ENCODE measurements at places on chromosomes 1 and 21.
A peak's percentile ranks its signal among the peaks of the same experiment; 100 is the strongest.

GRCh38 chr1:162908236-162908635, 47.3 kb upstream of the CCDC190 start:
- DNase-seq: no peak

DNA sequence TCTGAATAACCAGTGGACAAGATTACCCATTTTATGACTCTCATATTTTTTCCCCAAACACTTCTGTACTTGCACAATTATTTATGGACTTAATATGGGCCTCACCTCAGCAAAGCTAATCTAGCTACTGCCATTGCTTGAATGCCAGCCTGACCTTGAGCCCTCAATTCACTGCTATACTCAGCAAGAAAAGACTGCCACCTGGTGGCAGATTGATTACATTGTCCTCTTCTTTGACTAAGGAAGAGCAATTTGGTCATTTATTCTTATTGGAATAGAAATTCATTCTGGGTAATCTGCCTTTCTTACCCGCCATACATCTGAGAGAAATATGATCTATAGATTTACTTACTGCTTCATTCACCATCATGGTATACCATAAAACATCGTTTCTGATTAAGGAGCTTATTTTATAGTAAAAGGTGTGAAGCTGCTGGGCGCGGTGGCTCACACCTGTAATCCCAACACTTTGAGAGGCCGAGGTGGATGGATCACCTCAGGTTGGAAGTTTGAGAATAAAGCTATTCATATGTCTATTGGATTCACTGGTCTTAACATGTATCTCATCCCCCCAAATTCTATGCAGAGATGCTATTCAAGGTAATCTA, 32.9 kb upstream of the DIPK1A start:
- DNase-seq: no peak

DNA sequence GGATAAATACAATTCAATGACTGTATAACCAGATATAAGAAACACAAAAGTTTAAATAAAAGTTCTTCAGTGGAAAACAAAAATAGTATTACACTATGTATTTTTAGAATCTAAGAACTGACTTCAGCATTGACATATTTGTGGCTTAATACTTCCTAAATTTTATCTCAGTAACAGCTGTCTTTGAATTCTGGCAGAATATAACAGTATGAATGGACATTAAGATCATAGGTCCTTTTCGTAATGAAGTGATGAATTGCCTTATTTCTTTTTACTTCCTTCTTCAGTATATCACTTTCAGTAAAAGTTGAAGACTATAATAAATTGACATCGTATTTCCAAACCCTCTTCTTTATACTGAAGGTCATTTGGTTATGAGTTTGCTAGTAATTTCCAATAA, 1030.0 kb downstream of the MRPL39 start:
- DNase-seq: no peak

DNA sequence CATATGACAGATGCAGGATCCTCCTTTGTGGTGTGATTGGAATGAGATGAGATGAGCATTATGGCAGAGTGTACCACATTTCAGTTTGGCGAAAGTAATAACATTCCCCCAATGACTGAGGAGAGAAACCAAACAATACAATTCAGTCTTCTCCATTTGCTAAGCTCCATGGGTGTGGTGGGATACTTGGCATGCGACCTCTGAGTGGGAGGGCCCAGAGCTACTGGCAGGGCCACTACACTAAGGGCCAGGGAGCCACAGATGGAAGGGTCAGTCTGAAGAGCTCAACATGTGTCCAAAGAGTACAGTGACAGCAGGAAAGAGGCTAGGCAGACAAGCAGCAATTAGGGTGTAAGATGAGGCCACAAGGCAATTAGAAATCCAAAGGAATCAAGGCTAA, 23.8 kb upstream of the PAXBP1 start:
- DNase-seq: no peak

DNA sequence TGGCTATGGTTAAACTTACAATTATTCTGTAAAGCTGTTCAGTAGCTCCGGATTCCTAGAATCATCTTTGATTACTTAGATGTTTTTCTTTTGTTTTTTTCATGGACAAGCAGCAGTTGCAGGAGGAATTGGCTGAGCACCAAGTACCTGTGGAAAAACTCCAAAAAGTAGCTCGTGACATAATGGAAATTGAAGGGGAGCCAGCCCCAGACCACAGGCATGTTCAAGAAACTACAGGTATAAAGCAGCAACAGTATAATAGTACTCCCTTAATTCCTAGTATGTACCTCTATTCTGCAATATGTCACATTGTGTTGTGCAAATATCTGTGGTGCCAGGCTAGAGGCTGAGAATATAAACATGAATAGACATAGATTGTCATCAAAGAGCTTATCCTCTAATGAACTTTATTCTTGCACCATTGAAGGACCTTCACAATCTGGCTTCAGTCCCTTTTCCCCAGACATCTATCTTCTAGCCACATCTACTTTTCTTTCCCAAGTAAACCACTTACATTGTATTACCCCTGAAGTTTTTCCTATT, 132.3 kb upstream of the BMP8A start:
- DNase-seq: no peak

DNA sequence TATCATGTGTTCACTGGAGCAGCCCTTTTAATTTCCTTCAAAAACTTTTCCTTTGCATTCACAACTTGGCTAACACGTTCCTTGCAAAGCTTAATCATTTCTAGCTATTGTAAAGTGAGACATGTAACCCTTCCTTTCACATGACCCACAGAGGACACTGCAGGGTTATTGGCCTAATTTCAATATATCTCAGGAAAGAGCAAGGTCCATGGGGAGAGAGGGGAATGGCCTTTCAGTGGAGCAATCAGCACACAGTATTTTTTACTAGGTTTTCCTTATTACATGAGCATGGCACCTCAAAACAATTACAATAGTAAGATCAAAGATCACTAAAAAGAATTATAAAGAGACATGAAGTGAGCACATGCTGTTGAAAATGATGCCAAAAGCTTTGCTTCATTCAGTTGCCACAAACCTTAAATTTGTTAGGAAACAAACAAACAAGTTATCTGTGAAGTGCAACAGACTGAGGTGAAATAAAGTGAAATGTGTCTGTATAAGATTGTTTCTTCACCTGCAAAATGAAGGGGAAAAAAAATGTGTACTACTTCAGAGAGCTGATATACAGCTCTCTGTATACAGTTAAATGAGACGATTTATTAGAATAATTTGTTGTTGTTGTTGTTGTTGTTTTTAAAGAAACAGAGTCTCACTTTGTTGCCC, 61.5 kb downstream of the EIF4G3 start:
- no peak for DNase-seq

- DNase-seq: no peak
These were observed 73.3 kb downstream of the PLPP3 start for GRCh38 chr1:56505792-56506743.

DNA sequence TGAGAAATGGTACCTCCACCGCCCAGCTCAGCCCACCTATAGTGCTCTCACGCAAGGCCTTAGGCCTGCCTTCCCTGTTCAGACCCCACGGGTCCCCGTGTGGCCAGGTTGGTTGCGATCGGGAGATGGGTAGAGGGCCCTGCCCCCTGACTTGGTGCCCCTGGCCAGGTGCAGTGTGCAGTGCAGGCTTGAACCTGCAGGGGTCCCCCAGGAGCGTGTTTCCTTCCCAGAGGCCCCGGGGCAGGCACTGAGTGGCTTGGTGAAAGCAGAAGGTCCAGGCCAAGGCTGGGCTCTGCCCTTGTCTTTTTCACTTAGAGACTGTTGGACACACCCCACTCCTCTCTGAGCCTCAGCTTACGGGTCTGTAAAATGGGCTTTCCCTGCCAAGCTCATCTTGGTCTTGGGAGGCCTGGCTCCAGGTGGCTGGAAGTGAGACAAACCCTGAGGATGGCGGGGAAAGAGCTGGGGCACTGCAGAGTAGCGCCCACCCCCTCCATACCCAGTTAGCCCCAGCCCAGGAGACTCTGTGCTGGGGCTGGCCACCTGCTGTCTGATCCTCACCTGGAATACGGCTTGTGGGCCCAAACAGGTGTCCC, 9.3 kb upstream of the HES5 start:
- peak; percentile 73 for DNase-seq

GRCh38 chr1:88150330-88150729, 533.7 kb upstream of the PKN2 start:
- no peak for DNase-seq

DNA sequence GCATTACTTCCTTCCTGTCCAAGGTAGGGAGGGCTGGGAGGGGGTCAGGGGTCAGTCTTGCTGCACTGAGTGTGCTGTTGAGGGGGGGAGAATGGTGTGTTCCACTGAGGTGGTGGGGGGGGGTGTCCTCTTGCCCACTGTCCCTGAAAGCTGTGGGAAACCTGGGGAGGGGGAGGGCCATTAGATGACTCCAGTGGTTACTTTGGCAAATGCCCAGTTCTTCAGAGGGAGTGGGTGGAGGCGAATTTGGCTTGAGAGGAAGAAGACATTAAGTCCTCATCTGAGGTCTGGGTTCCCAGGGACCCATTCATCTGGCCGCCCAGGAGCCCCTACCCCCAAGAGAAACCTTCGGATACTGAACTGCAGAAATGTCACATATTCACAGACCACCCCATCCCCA, 36.2 kb downstream of the MEF2D start:
- no peak for DNase-seq

DNA sequence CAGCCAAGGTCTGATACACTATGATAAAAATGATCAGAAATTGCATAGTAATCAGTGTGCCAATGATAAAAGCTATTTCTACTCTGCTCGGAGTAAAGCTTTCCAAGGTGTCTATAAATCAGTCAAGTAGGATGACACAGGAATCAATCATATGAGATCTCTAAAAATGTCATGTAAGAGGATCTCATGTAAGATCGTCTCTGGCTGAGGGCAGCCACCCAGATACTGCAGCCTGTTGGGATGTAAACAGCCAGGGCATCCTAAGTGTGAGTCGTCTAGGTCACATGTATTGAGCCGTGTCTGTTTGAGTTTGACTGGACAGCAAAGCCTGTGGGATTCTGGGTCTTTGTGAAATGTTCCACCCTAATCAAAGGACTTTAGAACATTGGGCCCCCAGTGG, 2.8 kb upstream of the TEX35 start:
- no peak for DNase-seq

- DNase-seq: no peak
These were observed 30.2 kb downstream of the ZZZ3 start for GRCh38 chr1:77652268-77652667.

DNA sequence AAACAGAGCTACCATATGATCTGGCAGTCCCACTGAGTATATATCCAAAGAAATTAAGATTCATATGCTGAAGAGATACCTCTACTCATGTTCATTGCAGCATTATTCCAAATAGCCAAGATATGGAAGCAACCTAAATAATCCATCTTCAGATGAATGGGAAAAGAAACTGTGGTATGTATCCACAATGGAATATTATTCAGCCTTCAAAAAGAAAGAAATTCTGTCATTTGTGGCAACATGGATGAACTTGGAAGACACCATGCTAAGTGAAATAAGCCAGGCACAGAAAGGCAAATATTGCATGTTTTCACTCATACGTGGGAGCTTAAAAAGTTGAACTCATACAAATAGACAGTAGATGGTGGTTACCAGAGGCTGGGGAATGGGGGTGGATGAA, 47.8 kb downstream of the UBE4B start:
- no peak for DNase-seq

DNA sequence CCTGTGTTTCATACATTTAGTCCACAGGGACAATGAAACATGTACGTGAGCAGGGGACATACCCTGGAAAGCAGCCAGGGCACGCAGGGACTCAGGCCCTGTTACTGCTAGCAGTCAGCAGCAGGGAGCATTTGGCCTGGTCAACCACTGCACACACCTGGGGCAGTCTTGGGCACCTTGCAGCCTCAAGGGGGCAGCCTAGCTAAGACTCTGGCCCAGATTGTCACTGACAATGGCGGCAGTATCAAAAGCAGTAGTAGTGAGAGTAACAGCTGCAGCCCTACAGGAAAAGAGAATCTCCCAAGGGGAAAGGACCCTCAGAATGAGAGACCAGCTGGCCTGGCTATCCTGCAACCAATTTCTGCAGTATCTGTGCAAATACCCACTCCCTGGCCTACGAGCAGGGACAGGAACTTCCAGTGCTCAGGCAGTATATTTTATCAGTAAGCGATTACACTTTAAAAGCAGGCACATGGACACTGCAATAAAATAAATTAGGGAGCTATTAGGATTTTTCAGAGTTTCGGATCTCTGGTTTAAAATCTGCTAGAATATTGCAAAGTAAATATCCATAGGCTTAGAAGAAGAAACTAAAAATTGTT, 475.6 kb downstream of the LTN1 start:
- DNase-seq: peak; percentile 81

- no peak for DNase-seq
These were observed 7.5 kb upstream of the LAPTM5 start for GRCh38 chr1:30764939-30765555.

- DNase-seq: no peak
These were observed 228.4 kb upstream of the COA6 start for GRCh38 chr1:234144901-234145300.

- no peak for DNase-seq
These were observed 204.6 kb upstream of the C21orf91 start for GRCh38 chr21:18023711-18024110.

DNA sequence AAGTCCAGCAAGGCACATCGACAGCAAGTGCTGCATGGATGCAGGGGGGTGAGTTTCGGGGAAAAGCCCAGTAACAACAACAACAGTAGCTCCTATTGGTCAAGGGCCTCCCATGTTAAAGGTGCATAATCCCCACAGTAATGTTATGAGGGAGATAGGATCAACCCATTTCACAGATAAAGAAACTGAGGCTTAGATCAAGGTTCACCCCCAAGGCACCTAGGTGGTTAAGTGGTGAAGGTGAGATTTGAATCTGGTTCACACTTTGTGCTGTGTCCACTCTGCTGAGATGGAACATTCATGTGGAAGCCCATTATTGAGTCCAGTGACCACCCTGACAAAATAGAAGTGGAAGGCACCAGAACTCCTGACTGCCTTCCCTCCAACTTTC, 24.9 kb downstream of the PHGDH start:
- no peak for DNase-seq

GRCh38 chr1:78045926-78046778, at the start of gene GIPC2:
Gene GIPC2 (plus strand): TSS chr1:78045966. CDS start chr1:78046095, 129 bp downstream.
- peak; percentile 64 for DNase-seq

DNA sequence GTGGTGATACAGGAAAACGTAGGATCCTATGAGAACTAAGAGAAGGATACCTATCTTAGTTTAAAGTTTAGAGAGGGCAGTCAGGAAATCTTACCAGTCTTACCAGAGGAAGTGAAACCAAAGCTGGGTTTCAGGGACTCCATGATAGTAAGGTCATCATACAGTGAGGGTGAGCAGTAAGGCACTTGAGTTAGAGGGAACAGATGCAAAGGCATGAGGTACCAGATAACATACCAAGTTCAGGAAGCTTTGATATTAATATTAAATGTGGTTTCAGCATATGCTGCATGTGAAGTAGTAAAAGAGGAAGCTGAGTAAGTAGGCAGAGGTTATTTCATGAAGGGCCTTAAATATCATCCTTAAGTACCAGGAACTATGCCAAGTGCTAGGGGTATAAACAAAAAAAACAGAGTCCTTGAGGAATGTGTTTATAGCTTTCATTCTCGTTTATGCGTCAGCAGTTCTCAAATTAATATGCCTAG, 16.9 kb downstream of the ATG4C start:
- DNase-seq: no peak

DNA sequence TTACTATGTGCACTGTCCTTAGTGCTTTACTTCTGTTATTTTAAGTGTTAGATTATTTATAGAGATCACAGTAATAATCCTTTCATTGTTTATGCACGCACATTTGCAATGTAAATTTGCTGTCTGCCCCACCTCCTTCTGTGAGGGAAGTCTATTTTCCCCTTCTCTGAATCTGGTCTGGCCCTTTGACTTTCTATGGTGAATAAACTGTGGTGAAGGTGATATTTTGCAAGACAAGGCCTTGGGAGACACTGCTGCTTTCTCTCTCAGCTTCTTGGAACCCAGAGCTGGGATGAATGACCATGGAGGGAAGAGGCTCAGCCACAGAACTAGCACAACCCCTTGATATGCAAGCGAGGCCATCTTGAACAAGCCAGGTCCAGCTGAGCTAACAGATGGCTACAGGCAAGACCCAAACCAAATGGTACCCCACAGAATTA, 156.3 kb downstream of the ST6GALNAC3 start:
- no peak for DNase-seq

Data from activated CD8-positive, alpha-beta memory T cell treated with anti-CD3 and anti-CD28 coated beads for 24 hours (primary cell).